ENCODE measurements at places on chromosomes 1 and 21.

DNA sequence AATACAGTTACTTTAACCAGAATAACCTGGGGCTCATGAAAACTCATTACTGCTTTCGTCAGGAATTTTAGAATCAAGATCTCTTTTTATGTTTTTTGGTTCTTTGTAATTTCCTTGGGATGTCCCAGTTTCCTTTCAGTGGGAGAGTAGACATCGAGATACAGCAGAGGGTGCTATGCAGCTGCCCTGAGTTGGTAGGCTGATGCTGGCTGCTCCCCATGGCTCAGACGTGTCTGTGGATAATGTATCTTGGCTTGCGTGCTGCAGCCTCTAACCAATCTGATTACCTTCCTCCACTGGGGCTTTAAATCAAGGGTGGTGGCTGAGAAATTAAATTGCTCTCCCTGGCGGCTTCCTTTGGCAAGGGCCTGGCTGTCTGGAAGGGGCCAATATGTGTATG, 253.7 kb downstream of the CACNA1E start:
- DNase-seq = no peak

- no peak for DNase-seq
These were observed 4.3 kb upstream of the VWA1 start for GRCh38 chr1:1430992-1431844.

- peak; percentile 11 for DNase-seq
These were observed 49.7 kb downstream of the RAP1A start for GRCh38 chr1:111669268-111669667.

GRCh38 chr1:159040206-159040605, 30.5 kb downstream of the IFI16 start:
- no peak for DNase-seq

DNA sequence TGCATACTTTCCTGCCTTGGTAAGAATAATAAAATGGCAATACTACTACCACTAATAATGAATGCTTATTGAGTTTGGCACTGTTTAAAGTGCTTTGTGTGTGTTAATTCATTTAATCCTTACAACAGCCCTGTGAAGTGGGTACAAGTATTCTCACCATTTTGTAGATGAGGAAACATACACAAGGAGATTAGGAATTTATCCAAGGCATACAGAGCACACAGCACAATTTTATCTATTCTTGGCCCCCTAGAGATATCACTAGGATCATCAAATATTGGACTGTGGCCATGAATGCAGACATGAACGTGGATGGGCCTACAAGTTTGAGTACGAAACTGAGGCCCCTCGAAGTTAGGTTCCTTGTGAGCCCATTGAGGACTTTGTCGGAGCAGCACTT, 39.5 kb downstream of the TENT5C start:
- DNase-seq = no peak

- no peak for DNase-seq
These were observed 9.5 kb downstream of the RUNX3 start for GRCh38 chr1:24920533-24920925.

DNA sequence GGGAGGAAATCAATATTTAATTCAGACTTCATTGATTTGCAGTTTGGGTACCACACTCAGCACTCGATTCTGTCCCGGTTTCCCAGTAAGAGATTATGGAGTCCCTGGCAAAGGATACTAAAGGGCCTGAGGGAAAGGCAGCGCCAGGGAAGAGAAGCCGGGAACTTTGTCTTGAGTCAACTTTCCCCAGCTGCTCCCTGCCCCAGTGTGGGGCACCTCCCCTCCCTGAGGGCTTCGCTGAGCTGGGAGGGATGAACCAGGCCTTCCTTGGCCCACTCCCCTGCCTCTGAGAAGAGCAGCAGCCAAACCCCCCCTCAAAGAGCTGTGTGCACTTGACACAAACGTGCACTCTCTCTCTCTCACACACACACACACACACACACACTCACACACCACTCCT, 32.6 kb downstream of the OPTC start:
- DNase-seq = peak; percentile 83

GRCh38 chr21:42836767-42837301, 42.5 kb downstream of the WDR4 start:
- no peak for DNase-seq

- no peak for DNase-seq
These were observed 11.2 kb upstream of the CREG1 start for GRCh38 chr1:167564612-167565270.

- DNase-seq = no peak
These were observed 29.0 kb downstream of the PRMT2 start for GRCh38 chr21:46664316-46664995.

DNA sequence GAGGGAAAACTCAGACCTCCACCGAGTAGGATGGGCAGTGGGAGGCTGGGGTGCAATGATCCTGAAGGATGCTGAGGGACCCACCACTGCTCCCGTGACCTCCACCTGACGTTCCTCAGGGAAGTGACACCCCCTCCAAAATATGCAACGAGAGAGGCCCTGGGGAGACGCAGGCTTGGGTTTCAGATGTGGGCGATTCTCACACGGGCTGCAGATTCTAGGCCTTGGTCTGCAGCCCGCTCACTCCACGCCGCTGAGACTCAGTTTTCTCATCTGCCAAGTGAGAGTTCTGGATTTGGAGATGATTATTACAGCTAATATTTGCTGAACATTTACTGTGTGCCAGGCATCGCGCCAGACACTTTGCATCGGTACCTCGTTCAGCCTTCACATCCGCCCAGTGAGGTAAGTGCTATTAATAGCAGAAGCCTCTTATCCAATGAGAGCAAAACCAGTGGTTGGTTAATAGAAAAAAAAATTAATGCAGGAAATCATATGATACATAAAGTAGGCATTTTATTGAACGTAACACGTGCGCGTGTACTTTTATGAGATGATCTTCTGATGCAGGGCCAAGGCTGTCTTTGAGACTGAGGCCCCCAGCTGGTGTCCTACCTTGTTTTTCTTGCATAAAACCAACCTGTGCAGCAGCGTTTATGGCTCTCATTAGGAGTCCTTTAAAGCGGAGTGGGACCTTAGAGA, 102.0 kb upstream of the RUNX3 start:
- DNase-seq = no peak

DNA sequence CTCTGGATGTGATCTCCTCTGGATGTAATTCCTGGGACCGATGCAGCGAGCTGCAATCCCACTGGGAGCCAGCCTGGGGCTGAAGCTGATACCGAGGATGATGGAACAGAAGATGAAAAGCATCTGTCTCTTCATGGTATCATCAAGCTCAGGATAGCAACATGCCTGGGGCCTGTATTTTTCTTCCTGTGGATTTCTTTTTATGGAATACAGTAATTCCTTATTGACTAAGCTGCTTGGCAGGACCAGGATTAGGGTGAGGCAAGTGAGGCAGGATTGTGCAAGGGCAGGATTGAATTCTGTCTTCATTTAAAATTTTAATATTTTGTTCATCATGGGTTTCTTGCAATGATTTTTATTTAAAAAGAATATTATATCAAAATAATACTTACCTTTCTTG, 86.6 kb downstream of the SLC25A24 start:
- no peak for DNase-seq

DNA sequence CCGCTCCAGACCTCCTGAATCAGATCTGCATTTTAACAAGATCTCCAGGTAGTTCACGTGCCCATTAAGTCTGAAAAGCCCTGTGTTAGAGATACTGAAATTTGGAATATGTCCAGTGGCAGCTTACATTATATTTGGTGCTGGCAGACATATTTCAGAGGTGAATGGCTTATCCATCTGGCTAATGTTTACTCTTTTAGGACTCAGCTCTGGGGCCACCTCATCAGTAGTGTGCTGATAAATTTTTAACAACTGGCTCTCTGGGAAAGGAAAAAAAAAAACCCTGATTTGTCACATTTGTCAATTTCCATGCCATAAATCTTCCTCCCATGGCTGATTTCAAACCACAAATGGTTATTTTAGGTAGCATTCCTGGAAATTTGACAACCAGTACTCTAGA, 25.3 kb upstream of the SYT6 start:
- peak; percentile 68 for DNase-seq

DNA sequence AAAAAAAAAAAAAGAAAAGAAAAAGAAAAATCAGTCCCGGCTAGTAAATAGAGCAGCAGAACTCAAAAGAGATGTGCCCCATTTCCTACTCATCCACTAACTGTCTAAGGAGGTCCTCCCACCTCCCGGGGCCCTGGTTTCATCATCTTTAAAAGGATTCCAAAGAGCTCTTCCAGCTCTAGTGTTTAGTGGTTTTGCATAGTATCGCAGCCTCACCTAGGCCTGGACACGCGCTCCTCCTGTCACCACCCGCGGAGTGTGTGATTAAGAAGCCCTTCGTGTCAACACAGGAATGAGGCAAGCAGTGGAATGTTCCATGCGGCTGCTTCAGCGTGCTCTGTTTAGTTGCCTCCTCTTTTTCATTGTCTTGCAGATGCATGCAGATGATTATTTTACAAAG, 49.0 kb downstream of the LBR start:
- DNase-seq = no peak

GRCh38 chr1:92030656-92031107, 897 bp downstream of the EPHX4 start:
- DNase-seq = peak; percentile 15

GRCh38 chr1:9182784-9183257, 51.8 kb upstream of the H6PD start:
- DNase-seq = no peak

GRCh38 chr1:114272593-114272992, 118.9 kb upstream of the SYT6 start:
- DNase-seq = peak; percentile 60

DNA sequence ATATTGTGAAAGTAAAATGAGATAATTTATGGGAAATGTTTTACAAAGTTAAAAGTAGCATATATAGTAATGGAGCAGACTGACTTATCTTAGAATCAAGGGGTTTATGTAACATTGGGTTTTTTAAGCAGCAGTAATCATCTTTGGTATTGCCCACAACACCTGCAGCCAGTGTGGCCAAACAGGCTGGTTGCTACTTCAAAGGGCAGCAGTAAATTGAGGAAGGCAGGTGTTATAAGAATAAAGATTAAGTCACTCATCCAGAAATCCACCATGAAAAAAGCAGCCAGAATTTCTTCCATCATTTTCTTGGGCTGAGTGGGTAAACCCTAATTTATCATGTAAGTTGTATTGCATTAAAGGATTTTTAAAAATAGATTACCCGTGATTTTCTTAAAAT, 16.7 kb downstream of the DYNLT5 start:
- DNase-seq = no peak

- DNase-seq = peak; percentile 92
These were observed 24.8 kb downstream of the S100A6 start for GRCh38 chr1:153510984-153511410.

DNA sequence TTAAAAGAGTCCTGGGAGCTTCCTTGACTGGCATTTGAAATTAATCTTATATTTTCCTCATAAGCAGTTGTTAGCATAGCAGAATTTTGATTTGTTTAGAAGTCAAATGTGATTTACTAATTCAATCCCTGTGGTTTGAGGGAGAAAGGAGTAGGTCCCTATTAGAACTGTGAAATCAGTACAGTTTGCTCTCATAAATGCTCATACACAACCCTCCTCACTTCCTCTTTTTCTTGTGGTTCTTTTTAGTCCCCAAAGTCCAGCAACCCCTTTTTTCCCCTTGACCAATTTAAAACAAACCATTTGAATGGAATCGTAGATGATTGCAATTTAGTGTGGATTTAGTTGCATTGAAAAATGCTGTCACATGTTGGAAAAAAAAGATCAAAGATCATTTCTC, 9.2 kb upstream of the IFI44 start:
- no peak for DNase-seq

DNA sequence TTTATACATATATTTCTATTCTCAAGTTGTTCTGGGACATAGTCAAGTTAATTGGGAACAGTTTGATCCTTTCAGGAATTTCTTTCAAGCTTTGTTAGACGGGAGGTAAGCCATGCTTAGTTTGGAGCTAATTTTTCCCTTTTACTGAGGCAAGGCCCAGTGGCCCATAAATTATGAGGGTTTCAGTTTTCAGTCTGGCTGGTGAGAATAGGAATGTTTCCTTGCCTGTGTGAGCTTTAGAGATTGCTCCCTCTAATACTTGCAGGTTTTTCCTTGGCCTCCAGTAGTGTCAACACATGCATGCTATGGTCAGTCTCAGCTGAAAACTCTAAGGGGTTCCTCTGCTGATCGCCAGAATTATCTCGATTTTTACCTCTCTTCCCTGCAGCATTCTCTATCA, 14.1 kb upstream of the PHGDH start:
- no peak for DNase-seq

DNA sequence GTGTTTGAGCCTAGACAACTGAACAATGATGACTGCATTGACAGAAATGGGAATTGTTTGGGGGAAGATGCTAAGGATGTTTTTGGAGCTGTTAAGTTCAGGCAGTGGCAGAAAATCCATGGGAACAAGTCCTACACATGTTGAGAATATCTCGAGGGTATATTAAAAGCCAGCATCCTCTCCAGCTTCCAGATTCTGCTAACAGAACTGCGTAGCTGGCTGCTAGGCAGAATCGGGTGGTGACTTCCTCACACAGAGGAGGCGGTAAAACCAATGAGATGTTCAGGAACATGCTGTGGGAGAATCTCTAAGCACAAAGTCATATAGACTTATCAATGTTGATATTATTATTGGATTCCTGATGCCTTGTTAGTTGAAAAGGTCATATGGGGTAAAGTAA, 14.8 kb downstream of the FAM163A start:
- DNase-seq = no peak

GRCh38 chr1:220299337-220299736, 27.1 kb upstream of the RAB3GAP2 start:
- no peak for DNase-seq

DNA sequence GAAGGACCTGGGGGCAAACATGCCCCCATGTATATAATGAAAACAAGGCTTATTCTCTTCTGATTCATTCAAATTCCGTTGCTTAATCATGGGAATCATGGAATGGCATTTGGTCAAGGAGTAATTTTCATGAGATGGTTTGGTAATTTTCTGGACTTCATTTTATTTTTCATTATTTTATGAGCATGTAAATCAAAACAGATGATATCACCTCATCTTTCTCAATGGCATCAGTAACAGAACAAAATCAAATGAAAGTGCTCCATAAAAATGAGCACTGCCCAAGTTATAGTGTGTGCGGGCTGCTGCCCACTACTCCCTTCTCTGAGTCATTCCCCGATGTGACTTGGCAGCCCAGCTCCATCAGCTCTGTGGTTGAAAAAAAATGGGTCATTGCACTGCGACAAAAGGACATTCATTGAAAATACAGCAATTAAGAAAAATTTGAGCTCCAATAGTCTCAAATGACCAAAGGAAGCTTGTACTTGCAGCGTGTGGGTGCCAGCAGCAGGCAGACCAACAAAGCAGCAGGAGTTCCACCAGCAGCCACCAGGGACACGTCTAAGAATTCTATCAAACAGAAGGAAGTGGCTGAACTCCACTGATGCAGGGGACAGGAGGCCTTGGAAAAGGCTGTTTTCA, 84.3 kb upstream of the VAV3 start:
- no peak for DNase-seq

GRCh38 chr21:20308586-20309315, 689.5 kb upstream of the NCAM2 start:
- no peak for DNase-seq

GRCh38 chr1:172487550-172487949, 43.7 kb upstream of the PIGC start:
- DNase-seq = no peak

DNA sequence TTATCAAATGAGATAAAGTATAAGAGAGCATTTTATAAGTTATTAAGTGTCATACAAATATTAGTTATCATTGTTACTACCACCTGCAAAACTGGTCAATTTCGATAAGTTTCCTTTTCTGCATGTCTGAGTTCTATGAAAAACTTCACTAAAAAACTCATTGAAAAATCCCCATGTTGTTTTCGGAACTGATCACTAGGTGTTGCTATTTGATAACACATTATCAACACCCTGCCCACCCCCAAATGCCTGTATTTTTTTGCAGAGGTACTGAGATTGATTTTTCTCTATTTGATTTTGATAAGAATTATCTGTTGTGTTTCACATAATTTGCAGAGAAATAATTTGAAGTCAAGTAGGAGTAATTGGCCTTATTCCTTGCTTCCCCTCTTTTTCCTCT, 22.1 kb upstream of the DISP1 start:
- DNase-seq = no peak

All from NCI-H446 (cell line).